Motor neuron (in vitro differentiated cells): ENCODE measurements at places on chromosomes 7 and 10.

DNA sequence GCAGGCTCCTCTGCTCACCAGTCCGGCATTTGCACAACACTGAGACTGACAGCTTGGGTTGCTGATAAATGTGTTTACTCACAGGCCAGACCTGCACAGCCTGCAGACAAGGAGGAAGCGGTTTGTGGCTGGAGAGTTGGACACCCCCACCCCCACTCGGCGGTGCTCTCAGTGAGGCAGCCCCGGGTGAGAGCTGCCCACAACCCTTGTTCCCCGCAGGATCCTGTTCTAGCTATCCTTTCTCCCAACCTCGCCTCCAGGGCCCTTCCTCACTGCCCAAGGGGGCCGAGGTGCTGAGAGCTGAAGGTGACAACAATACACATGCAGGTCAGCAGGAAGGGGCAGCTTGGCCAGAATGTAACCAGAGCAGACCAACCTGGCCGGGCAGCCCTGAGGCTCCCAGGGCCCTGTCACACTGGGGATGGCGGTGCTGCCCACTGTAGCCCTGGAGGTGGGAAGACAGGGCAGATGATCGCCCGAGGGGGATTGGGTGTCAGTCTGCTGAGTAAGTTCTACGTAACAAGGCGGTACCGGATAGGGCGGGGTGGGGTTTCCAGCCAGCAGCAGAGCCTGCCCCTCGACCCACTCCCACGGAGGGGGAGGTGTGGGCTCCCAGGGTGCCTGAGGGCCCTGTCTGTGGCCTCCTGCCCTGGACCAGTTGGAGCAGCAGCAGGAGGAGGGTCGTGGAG lies 2.1 kb upstream of the ADAM8 start:
- peak; percentile 83 for ATAC-seq

DNA sequence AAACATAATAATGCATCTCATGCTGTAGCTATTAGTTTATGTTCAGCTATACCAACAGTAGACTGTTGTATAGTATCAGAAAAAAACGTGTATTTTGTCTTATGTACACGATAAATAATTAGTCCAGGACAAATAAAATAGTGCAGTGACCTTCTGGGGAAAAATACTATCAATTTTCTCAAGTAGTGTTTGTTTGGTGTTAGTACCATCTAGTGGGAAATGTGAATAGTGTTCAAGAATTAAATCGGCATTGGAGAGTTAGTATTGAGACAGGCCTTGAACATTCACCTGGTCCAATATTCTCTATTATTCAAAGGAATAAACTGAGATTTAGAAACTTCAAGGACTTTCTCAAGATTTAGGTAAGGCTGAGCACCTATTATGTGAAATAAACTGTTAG lies 21.7 kb upstream of the OR2A5 start:
- no peak for ATAC-seq

DNA sequence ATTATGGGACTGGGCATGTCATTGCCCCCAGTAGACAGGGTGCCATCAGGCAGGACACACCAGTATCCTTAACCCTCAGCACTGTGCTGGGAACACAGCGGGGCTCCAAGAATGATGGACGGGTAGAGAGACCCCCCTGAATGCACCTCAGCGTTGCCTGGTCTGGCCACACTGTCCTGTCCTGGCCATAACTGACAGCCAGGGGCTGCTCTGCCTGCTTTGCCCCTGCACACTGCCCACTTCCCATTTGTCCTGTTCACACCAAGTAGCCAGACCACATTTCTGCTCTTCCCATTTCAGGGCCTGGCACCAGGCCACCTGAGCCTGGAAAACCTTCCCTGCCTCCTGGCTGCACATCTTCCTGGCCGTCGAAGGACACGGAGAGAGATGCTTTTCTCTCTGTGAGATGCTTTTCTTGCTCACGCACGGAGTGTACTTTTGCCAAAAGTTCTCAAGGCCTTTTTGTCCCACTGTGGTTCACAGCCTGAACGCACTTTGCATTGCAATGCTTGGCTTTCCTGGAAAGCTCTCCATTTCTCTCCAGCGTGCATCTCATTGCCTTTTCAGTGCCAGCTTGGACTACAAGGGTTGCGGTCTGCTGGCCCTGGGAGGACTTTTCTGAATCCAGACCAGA lies 131.0 kb upstream of the EEPD1 start:
- no peak for ATAC-seq

GRCh38 chr7:13639396-13639795 lies 350.1 kb downstream of the ETV1 start:
- ATAC-seq: no peak

DNA sequence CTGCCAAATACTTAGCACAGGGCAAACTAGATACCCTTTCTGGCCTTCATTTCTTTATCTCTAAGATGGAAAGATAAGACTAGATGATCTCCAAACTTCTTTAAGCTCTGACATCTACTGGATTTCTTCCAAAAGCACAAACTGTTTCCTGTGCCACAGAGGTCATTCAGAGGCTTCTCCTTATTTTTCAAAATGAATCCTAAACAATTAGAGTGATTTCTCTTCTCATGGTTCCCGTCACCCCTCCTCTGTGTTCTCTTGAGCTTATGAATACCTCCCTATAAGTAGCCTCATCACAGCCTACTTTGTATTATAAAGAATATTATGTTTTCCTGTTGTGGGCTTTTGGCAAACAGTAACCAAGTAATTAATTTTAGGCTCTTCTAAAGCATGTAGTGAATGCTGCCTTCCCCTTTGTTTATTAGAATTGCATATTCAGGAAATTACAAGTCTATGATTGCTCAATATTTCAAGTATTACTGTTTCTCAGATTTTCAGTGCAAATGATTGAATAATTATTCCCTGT lies 179.5 kb downstream of the REEP3 start:
- ATAC-seq: no peak

DNA sequence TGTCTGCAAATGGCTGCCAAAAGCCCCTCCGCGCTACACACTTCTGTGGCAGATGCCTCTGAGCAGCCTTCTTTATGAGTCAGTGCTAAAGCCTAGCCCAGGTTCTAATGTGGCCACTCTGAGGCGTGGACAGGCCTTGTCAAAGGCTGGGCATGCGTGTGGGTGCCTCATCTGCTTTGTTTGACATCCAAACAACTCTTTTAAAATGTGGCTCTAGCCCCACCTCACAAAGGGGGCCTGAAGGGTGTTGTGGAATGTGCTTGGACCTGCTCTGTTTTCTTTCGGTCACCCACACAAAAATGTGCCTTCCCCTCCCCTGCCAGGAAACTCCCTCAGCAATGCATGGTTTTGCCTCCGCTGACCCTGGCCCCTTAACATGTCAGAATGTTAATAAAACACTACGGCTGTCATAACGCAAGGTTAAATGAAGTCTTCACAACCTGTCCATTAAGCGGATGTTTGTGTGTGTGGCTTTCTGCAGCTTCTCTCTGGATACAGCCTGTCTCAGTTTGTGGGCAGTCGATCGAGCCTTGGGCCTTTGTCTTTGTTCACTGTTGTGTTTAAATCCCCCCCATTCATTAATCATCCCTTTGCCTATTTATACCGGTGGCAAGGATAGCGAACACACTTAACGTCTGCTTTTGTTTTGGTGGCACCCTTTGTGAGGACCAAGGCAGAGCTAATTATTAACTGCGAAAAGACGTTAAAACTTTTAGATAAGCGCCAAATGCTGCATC lies 718.9 kb downstream of the LRMDA start:
- ATAC-seq: peak; percentile 85

DNA sequence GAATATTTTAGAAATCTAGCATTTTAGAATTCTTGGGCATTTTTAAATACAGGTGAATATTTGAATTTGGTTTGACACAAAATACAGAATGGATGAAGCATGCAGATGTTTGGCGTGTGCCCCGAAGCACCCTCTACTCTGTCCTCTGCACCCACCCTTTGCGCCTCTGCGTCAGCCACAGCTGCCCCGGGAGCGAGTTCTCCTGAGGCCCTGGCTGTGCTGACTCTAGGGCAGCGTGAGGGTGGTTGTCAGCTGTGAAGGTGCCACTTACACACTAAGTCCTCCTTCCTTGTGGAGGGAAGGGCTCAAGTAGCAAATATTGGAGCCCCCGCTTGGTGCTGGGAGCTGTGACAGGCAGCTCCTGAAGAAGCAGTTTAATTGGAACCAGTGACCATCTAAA lies 48.4 kb downstream of the DAGLB start:
- peak; percentile 30 for ATAC-seq
